ENCODE measurements at places on chromosomes 3 and 15. TPM values are rescaled to one million over a fixed set of nuclear protein-coding genes. Genes with fewer than 3 reads are reported as not detected.
A peak's percentile ranks its signal among the peaks of the same experiment; 100 is the strongest.

DNA sequence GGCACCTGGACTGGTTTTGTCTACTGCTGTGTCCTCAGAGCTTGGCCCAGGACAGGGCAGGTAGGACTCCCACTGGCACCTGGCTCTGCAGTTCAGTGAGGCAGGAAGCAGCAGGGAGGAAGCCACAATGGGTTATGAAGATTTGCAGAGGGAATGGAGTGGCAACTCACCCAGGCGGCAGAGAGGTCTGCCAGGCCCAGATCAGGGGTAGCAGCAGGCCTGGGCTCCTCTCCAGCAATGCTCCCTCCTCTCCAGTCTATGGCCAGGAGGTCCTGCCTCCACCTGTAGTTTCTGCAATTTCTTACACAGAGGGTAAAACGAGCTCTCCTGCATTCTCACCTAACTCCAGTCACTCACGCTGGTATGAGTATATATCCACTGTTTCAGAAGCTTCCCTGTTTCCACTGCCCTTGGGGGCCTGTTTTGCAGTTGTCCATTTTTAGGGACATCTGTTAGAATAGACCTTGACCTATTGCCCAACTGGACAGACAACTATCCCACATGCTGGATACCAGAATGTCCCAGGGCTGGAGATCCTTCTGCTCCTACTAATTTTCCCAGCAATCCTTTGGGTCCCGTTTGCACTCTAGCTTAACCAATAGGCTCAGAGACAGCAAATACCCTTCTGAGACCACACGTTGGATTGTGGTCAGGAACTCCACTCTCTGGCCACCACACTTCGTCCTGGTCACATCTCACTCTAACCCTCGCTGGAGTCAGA is 35.2 kb downstream of the HMCES start:
- no peak for DNase-seq

GRCh38 chr3:111667621-111668239 is 72.6 kb upstream of the ZBED2 start:
- DNase-seq = no peak

GRCh38 chr15:79004336-79004735 is 59.5 kb upstream of the CTSH start:
- DNase-seq = no peak

- peak; percentile 70 for DNase-seq
Observed at GRCh38 chr3:128385080-128385832, 81.4 kb downstream of the DNAJB8 start.

The MAP2K5 gene
- 25.2 TPM for total RNA-seq

- DNase-seq = no peak
Observed at GRCh38 chr3:190709351-190709773, 153.1 kb downstream of the GMNC start.

DNA sequence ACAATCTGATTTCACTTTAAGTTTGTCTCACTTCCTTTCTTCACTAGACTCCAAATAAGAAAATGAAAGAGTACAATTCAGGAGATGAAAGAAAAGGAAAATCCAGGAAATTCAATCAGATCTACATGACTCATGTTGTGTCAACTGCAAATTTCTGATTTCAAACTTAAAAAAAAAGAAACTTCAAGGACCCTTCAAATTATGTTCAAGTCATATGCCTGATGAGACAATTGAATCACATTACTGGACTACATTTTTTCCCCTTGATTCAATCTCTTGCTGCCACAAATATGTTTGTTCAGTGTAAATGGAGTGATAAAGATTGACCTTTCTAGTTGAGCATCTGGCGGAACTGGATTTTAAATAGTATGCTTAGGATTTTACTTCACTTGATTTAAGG is 37.4 kb downstream of the FRMD5 start:
- DNase-seq = no peak

The GLDN gene
- total RNA-seq = 94.5 TPM

DNA sequence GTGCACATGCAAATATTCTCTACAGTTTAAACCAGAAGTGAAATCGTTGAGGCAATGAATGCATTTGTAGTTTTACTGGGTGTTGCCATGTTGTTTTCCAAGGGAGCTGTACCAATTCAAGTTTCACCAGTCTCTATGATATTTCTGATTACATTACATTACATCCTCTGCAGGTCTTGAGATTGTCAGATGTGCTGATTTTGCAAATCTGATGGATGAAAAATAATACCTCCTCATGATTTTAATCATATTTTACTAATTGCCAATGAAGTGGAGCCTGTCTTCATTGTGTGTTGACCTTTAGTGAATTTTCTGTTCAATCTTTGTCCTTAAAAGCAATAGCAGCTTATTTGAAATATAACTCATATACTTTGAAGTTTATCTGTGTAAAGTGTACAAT is 282.4 kb downstream of the NR2F2 start:
- DNase-seq = no peak

The FBLN2 gene
- total RNA-seq = 236 TPM

GRCh38 chr3:37995652-37996641 is 5.4 kb downstream of the VILL start:
- DNase-seq = peak; percentile 47

DNA sequence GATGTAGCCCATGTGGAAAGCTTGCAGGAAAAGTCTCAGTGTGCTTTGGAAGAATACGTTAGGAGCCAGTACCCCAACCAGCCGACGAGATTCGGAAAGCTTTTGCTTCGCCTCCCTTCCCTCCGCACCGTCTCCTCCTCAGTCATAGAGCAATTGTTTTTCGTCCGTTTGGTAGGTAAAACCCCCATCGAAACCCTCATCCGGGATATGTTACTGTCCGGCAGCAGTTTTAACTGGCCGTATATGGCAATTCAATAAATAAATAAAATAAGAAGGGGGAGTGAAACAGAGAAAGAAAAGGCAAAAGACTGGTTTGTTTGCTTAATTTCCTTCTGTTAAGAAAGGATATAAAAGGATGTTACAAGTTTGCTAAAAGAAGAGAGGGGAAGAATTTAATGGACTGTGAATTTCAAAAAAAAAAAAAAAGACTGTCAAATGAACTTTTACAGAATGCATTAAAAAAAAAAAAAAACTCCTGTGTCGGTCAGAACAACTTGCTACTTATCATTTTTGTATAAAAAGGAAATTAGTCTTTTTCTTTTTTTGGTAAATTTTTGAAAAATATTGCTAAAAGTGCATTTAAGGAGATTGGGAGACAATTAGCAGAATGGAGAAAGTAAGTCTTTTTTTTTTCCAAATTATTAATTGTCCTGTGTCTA is 7.0 kb downstream of the NR2F2 start:
- no peak for DNase-seq

DNA sequence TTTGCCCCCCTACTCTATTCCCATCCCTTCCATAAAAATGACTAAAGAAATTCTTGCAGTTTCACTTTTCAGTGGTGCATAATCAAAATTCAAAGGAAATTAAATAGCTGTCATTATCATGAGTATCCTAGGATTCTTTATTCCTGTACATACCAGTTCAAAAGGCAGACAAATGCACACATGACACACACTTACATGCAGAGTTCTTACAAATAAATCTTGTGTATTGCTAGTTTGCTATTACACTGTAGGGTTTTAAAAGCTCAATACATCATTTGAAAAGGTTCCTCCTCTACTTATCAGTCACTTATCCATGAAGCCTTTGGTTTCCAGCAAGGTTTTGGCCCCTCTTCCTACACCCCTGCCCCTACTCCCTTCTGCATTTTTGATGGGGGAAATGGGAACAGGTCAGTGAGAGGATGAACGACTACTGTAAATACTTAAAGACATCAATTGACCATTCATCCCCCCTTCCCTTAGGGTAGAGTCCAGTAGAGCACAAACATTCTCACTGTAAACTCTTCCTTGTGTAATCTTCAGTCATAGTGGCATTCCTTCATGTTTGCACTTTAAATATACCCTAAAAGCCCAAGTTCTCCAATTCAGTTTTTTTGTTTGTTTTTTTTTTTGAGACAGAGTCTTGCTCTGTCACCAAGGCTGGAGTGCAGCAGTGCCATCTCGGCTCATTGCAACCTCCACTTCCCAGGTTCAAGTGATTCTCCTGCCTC is 92.6 kb downstream of the SUCLG2 start:
- DNase-seq = no peak

DNA sequence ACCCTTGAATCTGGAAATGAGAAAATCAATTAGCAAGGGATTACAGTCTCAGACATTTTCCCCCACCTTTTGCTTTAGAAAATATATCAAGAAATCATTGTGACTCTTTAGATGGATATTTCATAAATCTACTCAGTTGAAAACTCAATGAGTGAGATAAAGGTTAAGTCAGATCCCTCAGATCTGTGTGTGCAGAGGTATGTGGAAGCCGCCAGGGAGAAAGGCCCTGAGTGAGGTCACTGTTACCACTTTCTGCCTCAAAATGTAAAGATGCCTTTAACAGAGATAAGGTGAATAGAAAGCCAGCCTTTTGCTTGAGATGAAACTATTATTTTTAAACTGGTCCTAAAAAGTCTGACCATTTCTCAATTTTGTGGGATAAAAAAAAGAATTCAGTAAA is 225.6 kb upstream of the HES1 start:
- DNase-seq = no peak

DNA sequence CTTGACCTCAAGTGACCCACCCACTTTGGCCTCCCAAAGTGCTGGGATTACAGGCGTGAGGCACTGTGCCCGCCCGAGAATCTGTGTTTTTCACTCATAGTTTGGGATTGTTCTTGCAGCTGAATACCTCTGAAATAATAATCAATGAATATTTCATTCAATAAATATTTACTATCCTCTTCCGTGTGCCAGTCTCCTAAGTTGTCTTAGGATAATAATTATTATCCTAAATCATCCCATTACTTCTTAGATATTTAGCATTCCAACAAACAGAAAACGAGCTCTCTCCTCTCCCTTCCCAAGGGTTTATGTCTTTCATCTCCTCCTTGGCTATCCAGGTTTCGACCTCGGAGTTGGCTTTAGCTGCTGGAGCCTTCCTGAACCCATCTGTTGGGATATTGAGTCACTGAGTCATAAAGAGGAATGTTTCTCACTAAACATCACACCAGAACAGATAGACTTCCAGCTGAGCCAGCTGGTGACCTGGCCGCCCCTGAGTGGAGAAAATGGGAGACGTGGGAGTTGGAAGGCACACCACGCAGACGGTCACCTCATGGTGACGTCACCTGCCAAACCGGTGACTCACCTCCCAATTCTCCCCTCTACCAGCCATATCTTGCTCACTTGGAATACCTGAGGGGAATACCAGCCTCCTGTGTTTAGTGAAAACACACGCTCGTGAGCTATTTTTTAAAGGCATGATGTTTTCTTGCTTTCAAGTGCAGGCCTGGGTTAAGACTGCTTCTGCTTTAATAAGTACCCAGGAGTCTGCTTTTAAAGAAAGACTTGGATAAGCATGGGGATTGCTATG is 43.9 kb downstream of the BHLHE40 start:
- no peak for DNase-seq

- no peak for DNase-seq
Observed at GRCh38 chr3:141050576-141051442, at the start of gene SPSB4. SPSB4 (plus strand) TSS chr3:141051347; CDS start chr3:141066105, 14,758 bp downstream.

The SLC24A1 gene
- 12.4 TPM for total RNA-seq

The IRAK2 gene
- total RNA-seq = 6.4 TPM

GRCh38 chr3:166713787-166714186 is 666.3 kb downstream of the ZBBX start:
- no peak for DNase-seq

The CSPG4 gene
- 57.5 TPM for total RNA-seq
